ENCODE measurements at places on chromosomes 2 and 18.

GRCh38 chr18:44725300-44726058 lies 44.8 kb downstream of the SETBP1 start:
- no peak for DNase-seq

DNA sequence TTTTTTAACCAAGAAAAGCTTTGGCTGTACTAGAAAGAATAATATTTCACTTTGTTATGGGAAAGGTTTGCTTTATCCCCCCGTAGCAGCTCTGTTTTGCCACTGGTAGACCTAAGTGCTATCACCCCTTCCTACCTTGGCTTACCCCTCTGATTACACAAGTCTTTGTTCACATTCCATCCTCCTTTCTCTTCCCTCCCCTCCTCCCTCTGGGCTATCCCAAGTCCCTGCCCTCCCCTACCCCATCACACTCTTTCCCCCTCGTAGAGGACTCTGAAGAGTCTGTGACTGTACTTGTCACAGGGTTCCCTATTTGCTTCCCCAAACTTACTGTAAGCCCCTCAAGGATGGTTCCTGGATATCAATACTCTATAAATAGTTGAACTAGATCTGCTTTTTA lies 152.9 kb upstream of the NOSTRIN start:
- no peak for DNase-seq

GRCh38 chr2:71759060-71759459 lies 305.7 kb downstream of the DYSF start:
- DNase-seq: no peak

DNA sequence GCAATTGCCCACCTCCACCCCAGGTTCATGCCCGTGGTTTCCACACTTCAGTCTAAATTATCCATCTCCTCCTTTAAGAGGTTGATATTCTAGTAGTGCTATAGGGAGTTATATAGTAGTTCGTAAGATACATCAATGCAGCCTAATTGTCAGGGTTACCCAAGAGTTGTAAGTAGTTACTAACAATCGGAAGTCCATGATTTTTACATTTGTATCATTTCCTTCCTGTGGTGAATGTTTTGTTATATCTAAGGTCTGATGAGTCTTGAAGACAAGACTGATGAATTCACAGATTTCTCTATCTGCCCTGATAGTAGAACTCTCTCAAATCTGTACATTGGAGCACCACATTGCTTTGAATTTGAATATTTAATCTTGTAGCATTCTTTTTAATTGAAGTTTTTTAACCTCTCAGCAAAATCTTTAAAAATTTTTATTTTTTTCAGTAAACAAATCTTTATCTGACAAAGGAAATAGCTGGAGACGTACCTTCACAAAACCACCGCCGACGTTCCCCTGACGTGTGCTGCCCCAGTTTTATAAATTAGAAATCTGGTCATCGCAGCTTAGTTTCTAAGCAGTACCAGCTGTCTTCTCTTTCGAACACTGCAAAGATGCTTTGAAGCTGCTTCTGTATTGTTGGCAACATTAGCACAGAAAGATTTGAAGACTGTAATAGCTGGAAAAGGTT lies 264.5 kb downstream of the SOCS6 start:
- no peak for DNase-seq

GRCh38 chr2:233288663-233289062 lies 19.0 kb upstream of the SAG start:
- DNase-seq: no peak

GRCh38 chr18:75802681-75803080 lies 375.2 kb upstream of the SMIM21 start:
- DNase-seq: no peak

DNA sequence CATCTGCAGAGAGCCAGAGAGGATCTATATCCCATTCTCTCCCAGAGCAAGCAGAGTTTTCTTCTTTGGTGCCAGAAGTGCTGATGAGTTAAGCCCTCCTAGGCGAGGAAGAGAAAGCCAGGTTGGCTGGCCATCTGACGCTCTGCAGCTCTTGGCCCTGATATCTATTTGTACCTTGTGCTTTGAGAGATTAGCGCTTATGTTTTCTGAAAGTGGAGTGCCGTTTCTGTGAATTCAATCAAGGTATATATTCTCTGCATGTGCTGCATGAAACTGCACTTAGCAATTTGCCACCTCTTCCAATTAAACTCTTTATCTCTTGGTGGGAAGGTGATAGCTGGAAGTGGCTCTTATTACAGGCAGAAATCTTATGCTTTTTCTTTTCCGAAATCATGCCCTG lies 177.5 kb downstream of the LPIN1 start:
- DNase-seq: peak; percentile 31

- no peak for DNase-seq
Observed at GRCh38 chr2:172116107-172116506, 13.4 kb upstream of the DLX2 start.

- no peak for DNase-seq
Observed at GRCh38 chr2:109340381-109340780, 211.4 kb downstream of the SH3RF3 start.

DNA sequence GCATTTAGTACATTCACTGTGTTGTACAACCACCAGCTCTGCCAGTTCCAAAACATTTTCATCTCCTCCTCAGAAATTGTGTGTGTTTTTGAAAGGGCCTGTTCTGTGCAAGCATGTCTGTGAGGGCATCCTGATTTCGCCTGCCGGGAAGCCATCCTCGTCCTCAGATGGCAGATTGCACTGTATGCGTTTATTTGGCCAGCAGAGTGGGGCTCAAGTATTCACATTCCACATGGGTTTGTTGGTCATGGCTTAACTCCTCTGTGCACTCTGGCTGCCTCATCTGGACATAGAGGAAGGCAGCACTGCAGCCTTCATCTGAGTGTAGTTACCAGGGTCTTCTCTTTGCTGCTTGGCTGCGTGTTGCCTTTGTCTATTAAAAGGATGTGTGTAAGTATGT lies 85.0 kb downstream of the TMEM247 start:
- DNase-seq: no peak

GRCh38 chr2:182068811-182069210 lies 83.2 kb downstream of the PPP1R1C start:
- no peak for DNase-seq

GRCh38 chr2:84942964-84943421 lies 28.0 kb upstream of the KCMF1 start:
- no peak for DNase-seq

- DNase-seq: no peak
Observed at GRCh38 chr18:48361801-48362200, 47.4 kb downstream of the ZBTB7C start.

GRCh38 chr2:36516136-36516870 lies 81.7 kb downstream of the FEZ2 start:
- DNase-seq: peak; percentile 69

- DNase-seq: no peak
Observed at GRCh38 chr2:173086518-173087213, 11.0 kb downstream of the MAP3K20 start.

GRCh38 chr18:57389271-57389670 lies 36.9 kb downstream of the ST8SIA3 start:
- DNase-seq: no peak

DNA sequence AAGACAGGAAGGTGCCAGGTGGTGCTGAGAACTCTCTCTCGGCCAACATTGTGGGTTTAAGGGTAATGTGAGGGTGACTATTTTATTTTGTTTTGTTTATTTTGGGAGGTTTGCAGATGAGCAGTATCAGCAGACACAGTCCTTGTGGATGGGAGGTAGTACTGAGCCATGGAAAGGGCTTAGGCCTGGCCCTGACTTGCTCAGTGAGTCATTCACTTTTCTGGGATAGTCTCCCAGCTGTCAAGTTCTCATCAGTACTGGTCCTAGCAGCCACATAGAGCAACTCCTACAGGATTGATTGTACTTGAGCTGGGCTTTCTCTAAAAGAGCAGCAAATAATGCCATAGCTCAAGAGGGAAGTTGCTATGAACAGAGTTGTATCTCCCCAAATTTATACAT lies 175.2 kb downstream of the LOXHD1 start:
- no peak for DNase-seq

- peak; percentile 95 for DNase-seq
Observed at GRCh38 chr2:127293748-127294562, at the start of gene ERCC3. ERCC3 (minus strand) TSS chr2:127294144; CDS start chr2:127294081, 63 bp downstream.

- DNase-seq: no peak
Observed at GRCh38 chr2:212708355-212708754, 169.8 kb upstream of the ERBB4 start.

GRCh38 chr18:27483276-27483675 lies 298.2 kb upstream of the CHST9 start:
- no peak for DNase-seq

DNA sequence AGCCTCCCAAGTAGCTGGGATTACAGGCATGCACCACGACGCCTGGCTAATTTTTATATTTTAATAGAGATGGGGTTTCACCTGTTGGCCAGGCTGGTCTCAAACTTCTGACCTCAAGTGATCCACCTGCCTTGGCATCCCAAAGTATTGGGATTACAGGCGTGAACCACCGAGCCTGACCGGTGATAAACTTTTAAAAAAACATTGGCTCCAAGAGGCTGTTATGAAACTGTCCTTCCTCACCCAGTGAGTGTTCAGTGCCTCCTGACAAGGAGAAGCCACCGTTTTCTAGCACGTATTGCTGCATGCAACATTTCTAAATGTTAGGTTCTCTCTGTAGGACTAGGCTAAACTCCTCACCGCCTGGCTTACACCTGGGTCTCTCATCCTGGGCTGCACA lies 63.3 kb downstream of the EDAR start:
- no peak for DNase-seq

GRCh38 chr2:24617424-24617823 lies 126.4 kb downstream of the NCOA1 start:
- DNase-seq: peak; percentile 32

GRCh38 chr18:70149616-70150301 lies 55.7 kb downstream of the RTTN start:
- no peak for DNase-seq

GRCh38 chr18:72965616-72966015 lies 97.8 kb upstream of the NETO1 start:
- DNase-seq: no peak

- no peak for DNase-seq
Observed at GRCh38 chr18:11050966-11051365, 98.4 kb downstream of the PIEZO2 start.

GRCh38 chr18:76382275-76382674 lies 112.8 kb downstream of the ZNF516 start:
- DNase-seq: no peak

DNA sequence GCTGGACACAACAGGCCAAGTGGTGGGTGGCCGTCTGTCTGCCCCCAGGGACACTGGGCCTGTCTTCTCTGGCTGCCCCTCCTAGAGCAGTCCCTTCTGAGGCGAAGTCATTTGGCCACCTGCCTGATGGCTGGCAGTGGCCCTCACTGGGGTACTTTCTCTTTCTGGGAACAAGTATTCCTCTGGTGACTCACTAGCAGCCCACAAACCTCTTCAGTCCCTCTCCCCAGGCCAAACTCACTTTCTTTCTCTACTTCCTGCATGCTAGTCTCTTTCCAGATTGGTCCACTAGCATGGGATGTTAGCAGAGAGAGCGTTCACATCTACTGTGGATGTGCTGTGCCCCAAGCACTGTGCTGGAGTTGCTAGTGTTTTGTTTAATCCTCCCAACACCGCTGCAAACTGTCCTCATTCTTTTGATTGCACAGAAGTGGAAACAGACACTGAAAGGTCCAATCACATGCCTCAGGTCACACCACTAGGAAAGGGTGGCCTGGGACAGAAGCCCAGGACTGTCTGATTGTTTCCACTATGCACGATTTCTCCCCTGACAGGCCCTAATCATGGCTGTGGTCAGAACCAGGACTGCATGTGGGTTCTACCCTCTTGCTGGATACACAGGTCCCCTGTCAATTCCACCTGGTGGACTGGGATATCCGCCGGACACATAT lies 5.2 kb downstream of the DYSF start:
- no peak for DNase-seq

DNA sequence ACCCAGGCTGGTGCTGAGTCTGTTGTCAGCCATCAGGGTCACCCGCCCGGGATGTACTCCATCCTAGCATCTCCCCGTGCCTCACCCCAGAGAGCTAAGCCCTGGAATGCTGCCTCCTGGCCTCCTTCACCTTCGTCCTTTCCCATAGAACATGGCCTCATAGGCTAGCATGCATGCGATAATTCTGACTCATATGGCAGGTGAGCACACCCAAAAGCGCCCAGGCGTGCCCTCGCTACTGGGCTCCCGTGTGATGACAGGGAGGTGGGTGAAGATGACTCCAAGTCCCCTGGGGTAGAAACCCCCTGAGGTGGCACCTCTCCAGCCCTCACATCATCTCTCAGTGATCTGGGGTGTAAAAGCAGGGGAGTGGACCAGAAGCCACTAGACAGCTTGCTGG lies 7.3 kb downstream of the SPR start:
- no peak for DNase-seq

DNA sequence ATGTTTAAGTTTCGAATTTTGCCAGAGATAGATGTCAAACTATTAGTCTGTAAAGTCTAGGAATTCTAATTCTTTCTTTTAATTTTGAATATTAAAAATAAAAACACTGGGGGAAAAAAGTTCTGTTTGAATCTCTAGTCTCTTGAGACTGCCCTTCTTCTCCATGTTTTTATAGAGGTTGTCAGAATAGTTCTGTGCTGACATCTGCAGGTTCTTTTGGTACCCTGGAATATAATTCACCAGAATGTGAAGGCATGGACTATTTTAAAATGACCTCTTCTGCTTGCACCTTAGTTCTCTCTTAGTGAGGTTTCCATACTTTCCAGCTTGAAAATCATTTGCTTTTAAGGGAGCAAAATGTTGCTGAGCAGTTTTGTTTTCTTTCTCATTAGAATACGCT lies 121.0 kb upstream of the MSTN start:
- no peak for DNase-seq

- DNase-seq: no peak
Observed at GRCh38 chr2:203282101-203282500, 43.3 kb downstream of the CYP20A1 start.

DNA sequence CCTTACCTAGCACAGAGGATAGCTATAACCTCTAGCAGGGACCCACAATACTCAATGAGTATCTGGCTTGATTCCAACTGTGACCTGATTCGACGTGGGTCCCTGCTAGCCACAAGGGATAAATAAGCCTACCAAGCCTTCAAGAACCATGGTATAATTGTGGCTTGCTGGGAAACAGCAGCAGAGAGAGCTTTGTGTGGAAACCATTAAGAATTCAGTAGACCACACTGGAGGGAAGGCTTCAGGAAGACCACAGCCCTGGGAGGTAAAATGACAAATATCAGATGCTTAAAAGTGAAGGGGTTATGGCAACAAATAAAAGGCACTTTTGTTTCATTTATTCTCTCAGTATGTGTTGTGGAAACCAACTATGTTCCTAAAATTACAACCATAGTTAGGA lies 82.6 kb upstream of the WIPF1 start:
- no peak for DNase-seq

- DNase-seq: peak; percentile 57
Observed at GRCh38 chr2:37767959-37768925, 96.8 kb upstream of the CDC42EP3 start.

GRCh38 chr2:75539955-75540716 lies 20.6 kb downstream of the EVA1A start:
- DNase-seq: peak; percentile 79

- no peak for DNase-seq
Observed at GRCh38 chr2:173238831-173239230, 115.8 kb upstream of the CDCA7 start.

- peak; percentile 30 for DNase-seq
Observed at GRCh38 chr2:110796716-110797301, 64.4 kb downstream of the ACOXL start.

- DNase-seq: no peak
Observed at GRCh38 chr2:234495251-234496054, 1.4 kb downstream of the ARL4C start.

- DNase-seq: no peak
Observed at GRCh38 chr18:7671105-7671504, 104.0 kb downstream of the PTPRM start.

All from muscle of back (tissue), 13 donors.